Skin of body (tissue), 3 donors: ENCODE measurements at places on chromosomes 3 and 15. TPM values are rescaled to one million over a fixed set of nuclear protein-coding genes. Genes with fewer than 3 reads are reported as not detected.
A peak's percentile ranks its signal among the peaks of the same experiment; 100 is the strongest.

- no peak for DNase-seq
Measured at GRCh38 chr15:68363353-68363752, 68.6 kb downstream of the ITGA11 start.

- DNase-seq, result no peak
Measured at GRCh38 chr3:58555203-58555602, 18.2 kb upstream of the ACOX2 start.

DNA sequence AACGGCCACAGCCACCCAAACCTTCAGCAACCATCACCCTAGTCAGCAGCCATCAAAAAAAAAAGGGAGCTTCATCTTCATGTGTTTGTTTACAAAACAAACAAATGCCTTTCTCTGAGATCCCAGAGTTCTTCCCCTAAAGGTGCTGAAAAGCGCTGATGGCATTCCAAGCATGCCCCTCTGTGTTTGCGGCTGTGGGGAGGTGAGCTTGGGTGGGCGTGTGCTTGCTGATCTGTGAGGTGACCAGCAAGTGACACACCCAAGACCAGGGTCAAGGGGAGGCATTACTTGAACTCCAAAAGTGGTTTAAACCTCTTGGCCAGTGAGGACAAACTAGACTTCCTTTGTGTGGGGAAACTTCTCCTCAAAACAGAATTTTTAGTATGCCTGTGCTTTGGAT, 81.5 kb downstream of the DHX36 start:
- no peak for DNase-seq

GRCh38 chr3:193129607-193130006, 111.4 kb upstream of the PLAAT1 start:
- no peak for DNase-seq

- DNase-seq, result no peak
Measured at GRCh38 chr3:72247645-72248388, 462.9 kb upstream of the PROK2 start.

GRCh38 chr3:46574881-46575576, 8.9 kb upstream of the LRRC2 start:
- DNase-seq, result no peak

GRCh38 chr3:42014921-42015533, 53.1 kb upstream of the ULK4 start:
- peak; percentile 65 for DNase-seq

DNA sequence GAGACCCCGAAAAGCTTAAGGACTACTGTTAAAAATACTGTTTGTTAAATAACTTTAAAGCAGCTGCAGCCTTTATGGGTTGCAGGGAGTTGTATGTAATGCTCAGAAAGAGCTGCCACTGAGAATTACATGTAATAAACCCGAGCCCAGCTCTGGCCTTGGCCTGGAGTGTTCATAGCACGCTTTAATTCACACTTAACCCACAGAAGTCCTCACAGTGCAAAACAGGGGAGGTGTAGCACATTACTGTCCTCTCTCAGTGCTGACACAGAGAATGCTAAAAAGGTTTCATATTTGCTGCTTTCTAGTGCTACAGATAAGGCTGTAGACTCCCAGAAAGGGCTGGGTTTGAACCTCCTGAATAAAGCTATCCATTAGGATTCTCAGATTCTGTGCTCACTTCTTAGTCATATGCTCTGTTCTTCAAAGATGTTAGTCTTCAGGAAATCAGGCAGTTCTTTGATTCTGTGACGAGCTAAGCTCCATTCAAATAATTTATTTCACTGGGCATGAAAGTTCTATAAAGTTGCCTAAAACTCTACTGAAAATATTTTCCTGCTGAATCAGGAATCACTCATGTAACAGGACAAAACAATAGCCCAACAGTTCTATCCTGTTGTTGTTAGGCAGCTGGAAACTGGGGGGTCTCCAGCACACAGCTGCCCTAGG, 108.0 kb downstream of the SENP2 start:
- DNase-seq, result no peak

DNA sequence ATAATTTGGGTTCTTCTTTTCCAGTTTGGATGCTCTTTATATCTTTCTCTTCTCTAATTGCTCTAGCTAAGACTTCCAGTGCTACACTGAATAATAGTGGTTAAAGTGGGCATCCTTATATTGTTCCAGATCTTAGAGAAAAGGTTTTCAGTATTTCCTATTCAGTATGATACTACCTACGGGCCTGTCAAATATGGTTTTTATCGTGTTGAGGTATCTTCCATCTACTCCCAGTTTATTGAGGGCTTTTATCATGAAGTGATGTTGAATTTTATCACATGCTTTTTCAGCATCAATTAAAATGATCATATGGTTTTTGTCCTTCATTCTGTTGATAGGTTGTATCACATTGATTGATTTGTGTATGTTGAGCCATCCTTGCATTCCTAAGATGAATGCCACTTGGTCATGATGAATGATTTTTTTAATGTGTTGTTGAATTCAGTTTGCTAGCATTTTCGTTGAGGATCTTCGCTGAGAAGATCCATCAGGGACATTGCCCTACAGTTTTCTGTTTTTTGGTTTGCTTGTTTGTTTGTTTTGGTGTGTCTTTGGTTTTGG, 3.0 kb upstream of the LRRC34 start:
- DNase-seq, result no peak

- DNase-seq, result no peak
Measured at GRCh38 chr3:147336543-147337278, 69.6 kb downstream of the ZIC4 start.

GRCh38 chr3:23612296-23612891, 193.4 kb upstream of the UBE2E1 start:
- no peak for DNase-seq

DNA sequence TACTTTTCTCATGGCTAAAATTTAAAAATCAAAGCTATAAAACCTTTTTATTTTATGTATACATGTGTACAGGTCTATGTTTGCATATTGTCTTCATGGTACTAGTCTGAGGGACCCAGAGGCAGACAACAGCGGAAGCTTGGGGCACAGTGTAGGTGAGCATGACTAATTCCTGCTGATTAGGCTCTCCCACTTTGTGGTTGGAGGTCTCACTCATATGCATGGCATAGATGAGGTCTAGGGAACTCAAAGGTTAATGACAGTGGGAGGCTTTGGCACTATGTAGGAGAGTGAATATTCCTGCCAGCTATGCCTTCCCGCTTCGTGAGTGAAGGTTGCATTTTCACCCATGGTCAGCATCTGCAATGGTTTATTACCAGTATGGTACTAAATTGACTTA, 47.5 kb upstream of the AADACL2 start:
- no peak for DNase-seq

The FES gene
- 23.0 TPM for total RNA-seq
